ENCODE measurements at places on chromosomes 11 and 22.

- DNase-seq = no peak
These were observed 25.1 kb downstream of the RPL27A start for GRCh38 chr11:8707541-8708191.

DNA sequence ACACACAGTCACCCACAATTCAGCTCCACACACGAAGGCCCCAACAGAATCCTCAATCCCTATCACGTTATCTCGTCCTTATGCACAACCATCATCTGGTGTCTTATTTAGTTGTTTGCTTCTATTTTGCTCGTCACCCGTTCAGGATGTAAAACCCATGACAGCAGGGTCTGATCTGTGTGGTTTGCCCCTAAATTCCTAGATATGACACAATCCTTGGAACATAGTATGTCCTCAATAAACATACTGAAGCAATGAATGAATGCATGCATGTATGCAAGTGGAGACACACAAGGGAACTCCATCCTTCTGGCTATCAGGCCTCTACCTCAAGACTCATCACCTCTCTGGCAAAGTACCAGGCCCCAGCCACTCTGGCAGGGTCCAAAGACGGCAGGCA is 20.2 kb downstream of the STARD10 start:
- DNase-seq = no peak

GRCh38 chr11:68303083-68303482 is 9.3 kb upstream of the LRP5 start:
- DNase-seq = no peak

- DNase-seq = no peak
These were observed 743 bp upstream of the CD3D start for GRCh38 chr11:118343248-118343647.

- DNase-seq = no peak
These were observed 142.3 kb upstream of the TBCEL start for GRCh38 chr11:120881596-120881995.

DNA sequence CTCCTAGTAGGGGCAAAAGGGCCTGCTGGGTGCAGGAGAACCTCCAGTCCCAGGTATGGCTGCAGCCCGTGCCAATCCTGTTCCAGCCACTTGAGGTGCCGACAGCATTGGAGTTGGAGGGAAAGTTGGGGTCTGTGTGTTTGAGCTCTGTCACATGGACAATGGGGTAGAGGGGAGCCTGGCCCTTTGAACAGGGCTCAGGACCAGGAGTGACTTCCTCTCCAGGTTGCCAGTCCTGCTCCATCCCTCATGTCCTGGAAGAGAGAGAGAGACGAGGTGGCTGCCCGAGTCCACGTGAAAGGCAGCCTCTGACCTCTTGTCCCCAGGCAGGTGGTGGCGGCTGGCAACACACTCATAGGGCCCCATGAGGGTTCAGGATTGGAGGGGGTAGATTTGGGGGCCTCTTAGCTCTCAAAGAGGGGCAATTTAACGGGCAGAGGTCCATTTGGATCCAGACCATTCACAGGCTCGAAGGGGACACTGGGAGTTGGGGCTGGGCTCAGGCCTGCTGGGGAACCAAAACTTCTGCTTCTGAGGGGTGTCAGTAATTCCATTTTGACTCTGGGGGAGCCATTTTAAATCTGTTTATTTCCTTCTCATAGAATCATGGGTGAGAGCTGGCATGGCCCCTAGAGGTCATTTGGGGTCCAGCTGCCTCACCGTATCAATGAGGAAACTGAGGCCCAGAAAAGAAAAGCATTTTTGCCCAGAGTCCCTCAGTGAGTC is 4.1 kb downstream of the ADORA2A start:
- no peak for DNase-seq

DNA sequence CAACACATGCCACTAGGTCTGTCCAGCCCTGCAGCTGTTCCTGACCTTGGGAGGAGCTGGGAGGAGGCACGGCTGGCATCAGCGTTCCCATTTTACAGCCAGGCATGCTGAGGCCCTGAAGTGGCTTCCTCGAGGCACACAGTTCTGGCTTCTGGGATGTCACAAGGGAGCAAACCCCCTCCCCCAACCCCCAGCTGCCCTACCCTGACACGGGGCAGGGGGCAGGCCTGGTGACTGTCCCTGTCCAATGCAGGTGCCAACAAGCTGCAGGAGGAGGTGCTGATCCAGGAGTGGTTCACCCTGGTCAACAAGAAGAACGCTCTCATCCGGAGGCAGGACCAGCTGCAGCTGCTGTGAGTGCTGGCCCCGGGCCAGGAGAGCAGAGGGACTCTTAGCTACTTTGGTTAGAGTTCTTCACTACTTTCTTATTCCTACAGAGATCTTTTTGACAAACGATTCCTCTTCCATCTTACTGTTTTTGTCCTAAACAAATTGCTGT is 5.3 kb downstream of the KCNK7 start:
- no peak for DNase-seq

DNA sequence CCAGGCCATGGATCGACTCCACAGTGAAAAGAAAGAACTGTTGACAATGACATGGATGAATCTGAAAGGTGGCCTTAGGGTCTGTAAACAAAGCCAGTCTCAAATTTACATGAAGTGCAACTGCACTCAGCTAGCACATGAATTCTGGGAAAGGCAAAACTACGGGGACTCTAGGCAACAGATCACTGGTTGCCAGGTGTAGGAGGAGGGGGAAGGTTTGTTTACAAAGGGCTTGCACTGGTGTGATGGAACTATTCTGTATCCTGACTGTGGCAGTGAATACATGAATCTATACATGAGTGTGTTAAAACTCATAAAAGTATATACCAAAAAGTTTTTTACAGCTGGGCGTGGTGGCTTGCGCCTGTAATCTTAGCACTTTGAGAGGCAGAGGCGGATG is 27.3 kb downstream of the ALX4 start:
- no peak for DNase-seq

DNA sequence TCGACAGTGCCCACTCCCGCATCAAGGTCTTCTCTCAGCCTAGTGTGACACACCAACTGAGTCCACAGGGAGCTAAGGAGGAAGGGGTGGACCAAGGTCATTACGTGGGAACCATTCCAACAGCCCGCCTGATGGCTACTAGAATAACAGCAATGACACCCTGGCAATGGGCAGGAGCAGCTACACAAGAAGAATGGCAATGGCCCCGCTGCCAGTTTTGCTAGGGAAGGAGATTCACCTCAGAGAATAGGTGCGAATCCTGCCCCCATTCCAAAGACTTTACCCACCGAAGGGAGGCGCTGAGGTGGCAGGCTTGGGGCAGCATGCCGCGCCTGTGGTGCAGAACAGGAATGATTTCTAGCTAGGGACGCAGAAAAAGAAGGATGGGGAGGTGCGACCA is 9.1 kb downstream of the WT1 start:
- DNase-seq = no peak

GRCh38 chr11:130022799-130023198 is 20.2 kb upstream of the PRDM10 start:
- DNase-seq = no peak

- DNase-seq = peak; percentile 91
These were observed 14.4 kb downstream of the PPM1F start for GRCh38 chr22:21938071-21938822.

DNA sequence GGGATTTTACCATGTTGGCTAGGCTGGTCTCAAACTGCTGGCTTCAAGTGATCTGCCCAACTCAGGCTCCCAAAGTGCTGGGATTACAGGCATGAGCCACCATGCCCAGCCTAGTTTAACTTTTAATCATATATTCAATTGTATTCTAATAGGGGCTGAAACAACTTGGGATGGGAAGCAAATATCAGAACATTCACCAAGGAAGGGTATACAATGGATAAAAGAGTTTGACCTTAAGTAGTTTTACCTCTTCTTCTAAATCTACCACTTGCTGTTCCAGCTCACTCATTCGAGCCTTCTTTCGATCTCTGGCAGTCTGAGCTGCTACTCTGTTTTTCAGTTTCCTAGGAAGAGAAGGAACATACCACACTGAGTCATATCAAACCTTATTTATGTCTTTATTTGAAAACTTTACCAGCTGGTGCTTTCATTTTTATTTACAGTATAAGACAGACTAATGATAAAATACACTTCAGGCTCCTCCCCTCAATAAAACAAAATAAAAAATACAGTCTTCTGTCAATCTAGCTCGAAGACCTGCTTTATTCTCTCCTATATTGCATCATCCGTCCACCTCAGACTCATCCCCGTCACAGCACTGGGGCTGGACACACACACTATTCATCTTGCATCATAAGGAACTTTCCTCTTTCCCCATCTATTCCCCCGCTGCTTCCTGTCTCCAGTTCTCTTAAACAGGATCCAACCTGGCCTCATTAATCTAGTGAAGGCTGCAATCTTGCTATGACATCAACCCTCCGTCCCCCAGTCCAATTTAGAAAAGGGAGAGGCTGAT is 1.4 kb downstream of the XBP1 start:
- no peak for DNase-seq

DNA sequence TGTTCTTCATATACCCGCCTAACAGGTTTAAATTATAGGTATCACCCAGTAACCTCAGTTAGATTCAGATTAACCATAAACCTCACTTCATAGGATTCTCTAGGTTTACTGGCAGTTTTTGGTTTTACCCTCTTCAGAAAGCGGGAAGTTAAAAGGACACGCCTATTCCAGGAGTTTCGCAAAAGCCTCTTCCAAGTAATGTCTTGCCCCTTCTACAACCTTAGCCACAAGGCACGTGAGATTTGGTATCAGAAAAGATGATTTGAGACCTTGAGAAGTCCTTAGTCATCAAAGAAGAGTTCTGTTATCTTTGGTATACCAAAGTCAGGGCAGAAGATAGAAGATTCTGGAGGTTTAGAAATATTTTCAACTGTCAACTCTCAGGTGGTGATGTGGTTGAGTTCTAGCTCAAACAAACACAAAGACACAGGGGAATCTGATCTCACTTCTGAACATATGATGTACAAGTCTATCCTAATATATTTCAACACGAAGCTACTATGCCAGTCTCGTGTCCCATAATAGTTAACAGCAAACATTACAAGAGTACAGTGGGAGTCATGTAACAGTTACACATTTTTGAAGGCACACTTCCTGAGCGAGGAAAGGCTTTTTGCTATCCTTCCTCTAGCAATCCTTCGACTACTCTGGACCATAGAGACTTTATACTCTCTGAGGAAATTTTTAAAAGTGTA is 103.5 kb downstream of the USP35 start:
- no peak for DNase-seq

GRCh38 chr11:72155751-72156150 is 20.2 kb downstream of the FOLR3 start:
- DNase-seq = no peak

GRCh38 chr11:65227879-65228278 is 33.9 kb upstream of the POLA2 start:
- DNase-seq = no peak

- no peak for DNase-seq
These were observed 2.7 kb downstream of the TENM4 start for GRCh38 chr11:79437981-79438630.

DNA sequence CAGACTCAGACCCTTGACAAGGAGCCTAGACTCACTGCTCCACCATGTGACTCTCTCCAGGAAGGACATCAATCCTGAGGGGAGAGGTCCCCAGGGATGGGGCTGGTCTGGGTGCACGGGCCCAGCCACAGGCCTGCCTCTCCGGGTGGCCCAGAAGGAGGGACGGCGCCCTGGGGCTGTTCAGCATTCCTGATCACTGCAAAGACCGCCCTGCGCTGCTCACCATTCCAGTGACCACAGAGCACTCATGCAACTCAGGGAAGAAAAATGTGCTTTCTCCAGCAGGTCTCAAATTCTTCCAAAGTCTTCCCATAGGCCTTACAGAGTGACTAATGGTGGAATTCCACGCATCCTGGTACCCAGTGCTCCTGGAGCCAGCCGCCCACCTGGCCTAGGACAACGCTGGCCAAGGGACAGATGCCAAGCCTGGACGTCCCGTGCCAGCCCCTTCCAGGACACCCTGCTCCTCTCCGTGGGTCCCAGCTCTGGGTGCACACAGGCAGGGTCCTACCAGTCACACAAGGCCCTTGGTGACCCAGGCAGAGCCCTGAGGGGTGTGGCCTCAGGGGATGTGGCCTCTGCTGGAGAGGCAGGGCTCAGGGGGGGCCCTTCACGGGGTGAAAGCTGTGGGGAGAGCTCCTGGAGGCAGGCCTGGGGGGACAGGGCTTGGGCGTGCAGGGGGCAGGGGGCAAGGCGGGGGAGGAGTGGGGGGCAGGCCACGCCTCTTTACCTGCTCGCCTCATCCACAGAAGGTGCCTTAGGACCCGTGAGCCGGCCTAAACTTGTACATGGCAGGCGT is 178.8 kb downstream of the IGLL1 start:
- DNase-seq = no peak

- peak; percentile 82 for DNase-seq
These were observed 168.5 kb downstream of the ARHGAP42 start for GRCh38 chr11:100855466-100856067.

- DNase-seq = no peak
These were observed 40.7 kb downstream of the MYH9 start for GRCh38 chr22:36347094-36347493.

DNA sequence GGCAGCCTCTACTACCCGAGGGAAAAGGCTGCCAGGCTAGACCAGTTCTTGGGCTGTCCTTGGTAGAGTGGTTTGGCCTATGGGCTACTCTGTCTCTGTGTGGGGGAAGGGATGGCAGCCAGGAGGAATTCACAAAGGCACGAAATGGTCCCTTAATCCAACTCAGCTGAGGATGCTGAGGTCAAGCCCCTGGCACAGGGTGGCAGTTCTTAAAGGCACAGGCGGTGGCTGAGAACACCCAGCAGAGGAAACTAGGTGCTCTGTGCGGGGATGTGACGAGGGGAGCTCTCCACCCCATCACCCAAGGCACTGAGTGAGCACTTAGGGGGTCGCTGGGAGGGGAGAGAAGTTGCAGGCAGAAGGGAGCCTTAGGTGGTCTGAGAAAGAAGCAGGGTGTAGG is at the start of gene MFRP:
Gene MFRP (minus strand): TSS at position 101 of the 400 bp plus-strand sequence. CDS start 192 bp downstream, outside the sequence.
- no peak for DNase-seq

- DNase-seq = no peak
These were observed 14.5 kb downstream of the MIF start for GRCh38 chr22:23908587-23909205.

DNA sequence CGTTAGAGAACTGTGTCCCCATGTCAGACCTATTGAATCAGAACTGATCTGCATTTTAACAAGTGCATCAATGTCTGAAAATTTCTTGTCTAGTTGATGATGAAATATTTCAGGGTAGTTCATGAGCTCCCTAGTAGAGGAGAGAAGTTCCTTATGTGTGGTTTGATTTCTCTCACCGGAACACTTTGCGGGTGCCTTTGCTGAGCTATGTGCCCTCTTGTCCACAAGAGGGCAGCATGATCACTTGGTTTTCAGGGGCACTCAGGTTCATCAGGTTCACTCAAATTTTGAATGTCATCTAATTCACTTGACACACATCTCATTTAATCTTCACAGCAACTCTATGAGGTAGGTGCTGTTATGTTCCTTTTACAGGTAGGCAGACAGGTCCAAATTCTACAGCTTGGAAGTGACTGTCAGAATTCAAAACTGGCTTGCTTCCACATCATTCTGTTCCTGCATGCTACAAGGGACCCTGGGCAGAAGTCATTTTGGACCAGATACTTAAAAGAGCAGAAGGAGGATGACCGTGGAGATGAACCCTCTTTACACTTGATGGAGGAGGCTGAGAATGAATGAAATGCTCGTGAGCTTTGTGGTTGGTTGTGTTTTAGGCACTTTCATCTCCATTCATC is 55.6 kb downstream of the P4HA3 start:
- peak; percentile 81 for DNase-seq

- no peak for DNase-seq
These were observed 24.5 kb downstream of the DUSP8 start for GRCh38 chr11:1547467-1548098.

GRCh38 chr11:46270684-46271083 is 6.8 kb upstream of the CREB3L1 start:
- DNase-seq = no peak
